CD4-positive, alpha-beta T cell treated with Interleukin-10 for 1 hour (primary cell): ENCODE measurements at places on chromosomes 7 and 10.
A peak's percentile ranks its signal among the peaks of the same experiment; 100 is the strongest.

- no peak for DNase-seq
Measured at GRCh38 chr7:157817433-157817832, 480.6 kb downstream of the DNAJB6 start.

- no peak for DNase-seq
Measured at GRCh38 chr7:1785839-1786238, 115.8 kb downstream of the ELFN1 start.

DNA sequence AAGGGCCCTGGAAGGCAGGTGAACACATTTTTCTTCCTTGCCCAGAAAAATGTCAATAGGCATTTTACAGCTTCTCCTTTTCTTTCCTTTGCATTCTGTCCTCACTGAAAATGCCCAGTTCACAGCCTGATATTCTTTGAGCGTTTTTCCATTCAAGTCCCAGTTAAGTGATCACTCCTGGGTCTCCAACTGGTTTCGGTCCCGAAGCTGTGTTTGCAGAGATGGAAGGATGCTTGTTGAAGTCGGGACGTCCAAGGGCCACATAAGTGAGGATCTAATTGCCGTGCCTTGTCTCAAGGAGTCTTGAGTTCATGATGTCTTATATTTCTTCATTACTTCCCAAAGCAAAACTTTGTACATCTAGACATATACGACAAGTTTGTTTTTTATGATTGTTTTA is 208.7 kb upstream of the PRKCQ start:
- DNase-seq = no peak

- DNase-seq = no peak
Measured at GRCh38 chr7:156956727-156957126, 7.2 kb downstream of the NOM1 start.

- no peak for DNase-seq
Measured at GRCh38 chr7:36117203-36117840, 35.7 kb upstream of the EEPD1 start.

GRCh38 chr7:134710854-134711624 is 64.4 kb downstream of the BPGM start:
- peak; percentile 56 for DNase-seq

GRCh38 chr7:155878250-155878649 is 66.0 kb upstream of the SHH start:
- no peak for DNase-seq

DNA sequence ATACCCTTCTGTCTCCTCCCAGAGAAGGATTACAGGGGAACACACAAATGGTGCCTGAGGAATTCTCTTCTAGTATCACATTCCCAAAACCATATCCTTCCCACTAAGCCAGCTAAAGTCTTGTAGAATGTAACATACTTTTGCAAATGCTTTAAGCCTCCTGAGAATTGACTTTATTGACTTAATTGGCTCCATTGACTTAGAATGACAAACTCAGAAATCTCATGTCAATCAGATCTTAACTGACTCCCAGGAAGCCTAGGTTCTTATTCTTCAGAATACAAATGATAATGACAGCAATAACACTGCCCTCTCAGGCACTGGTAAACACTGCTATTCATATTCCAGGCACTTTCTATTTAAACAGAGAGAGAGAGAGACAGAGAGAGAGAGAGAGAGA is 356.9 kb upstream of the PRKCQ start:
- DNase-seq = no peak

DNA sequence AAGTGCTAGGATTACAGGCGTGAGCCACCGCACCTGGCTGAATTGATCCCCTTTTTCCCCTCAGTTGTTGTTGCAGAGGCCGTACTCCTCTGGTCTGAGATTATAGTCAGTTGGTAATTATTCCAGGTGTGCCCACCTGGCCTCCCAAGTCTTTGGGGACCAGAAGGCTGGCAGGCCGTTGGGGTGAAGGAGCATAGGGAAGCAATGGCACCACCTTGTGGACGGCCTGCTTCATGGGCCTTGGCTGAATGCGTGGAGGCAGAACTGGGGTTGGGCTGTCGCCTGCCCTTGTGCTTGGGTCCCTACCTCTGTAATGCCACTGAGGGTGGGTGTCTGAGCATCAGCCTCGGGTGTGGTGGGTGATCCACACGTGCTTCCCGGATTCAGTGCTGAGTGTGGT is 125.7 kb downstream of the RGS10 start:
- peak; percentile 72 for DNase-seq

GRCh38 chr7:55983537-55983936 is 19.2 kb downstream of the NIPSNAP2 start:
- DNase-seq = no peak

DNA sequence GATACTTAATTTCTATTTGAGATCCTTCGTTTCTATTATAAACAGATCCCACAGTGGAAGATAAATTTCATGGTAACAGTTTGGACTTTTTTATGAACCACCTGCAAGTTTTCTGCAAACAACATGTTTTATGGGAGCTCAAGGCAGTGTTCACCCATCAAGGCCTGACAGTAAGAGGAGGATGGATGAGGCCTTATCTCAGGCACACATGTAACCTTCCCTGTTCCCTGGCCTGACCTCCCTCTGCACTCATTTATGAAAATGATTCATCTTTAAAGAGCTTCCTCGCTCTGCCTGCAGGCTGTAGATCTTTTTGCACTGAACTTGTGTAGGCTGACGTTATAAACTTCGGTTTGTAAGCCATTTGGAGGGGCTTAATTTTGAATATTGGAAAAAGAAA is 500.1 kb downstream of the GATA3 start:
- no peak for DNase-seq

- no peak for DNase-seq
Measured at GRCh38 chr7:130970196-130970595, 236.2 kb upstream of the KLF14 start.

DNA sequence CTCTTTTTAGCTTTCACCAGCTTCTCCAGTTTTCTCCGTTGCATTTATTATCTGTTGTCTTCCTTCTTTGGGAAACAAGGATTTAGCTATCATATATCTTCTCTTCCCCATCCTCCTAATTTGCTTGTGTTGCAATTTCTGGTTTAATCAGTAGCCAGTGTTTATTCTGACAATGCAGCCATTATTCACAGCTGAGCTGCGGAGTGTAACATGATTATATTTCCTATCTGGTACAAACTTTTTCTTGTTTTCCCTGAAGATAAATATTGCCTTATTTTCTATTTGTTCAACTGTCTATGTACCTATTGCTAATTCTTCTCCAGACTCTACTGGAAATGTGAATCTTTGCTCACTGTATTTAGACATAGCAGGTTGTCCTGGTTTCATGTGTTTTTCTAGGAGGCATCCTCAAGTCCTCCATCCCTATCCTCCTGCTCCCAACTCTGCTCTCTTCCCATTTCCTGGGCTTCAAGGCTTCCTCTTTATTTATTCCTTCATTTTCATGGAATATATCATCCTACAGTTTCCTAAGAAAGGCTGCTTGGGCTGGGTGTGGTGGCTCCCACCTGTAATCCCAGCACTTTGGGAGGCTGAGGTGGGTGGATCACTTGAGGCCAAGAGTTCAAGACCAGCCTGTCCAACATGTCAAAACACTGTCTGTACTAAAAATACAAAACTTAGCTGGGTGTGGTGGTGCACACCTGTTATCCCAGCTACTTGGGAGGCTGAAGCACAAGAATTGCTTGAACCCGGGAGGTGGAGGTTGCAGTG is 72.4 kb upstream of the KDM7A start:
- DNase-seq = no peak

DNA sequence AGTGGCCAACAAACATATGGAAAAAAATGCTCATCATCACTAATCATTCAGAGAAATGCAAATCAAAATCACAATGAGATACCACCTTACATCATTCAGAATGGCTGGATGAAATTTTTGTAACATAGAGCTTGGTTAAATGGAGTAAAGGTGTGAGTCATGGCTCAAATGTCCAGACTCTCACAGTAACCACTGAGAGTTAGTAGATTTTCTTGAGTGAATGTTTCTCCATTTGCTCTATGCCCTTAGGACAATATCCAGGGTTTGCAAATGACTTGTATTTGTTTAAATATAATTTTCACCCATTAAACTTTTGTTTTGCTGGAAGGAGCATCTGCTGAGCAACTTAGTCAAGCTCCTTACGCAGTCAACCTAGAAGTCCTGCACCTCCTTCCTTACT is 967.2 kb downstream of the XPNPEP1 start:
- no peak for DNase-seq

GRCh38 chr10:57741751-57742150 is 525.9 kb downstream of the IPMK start:
- DNase-seq = no peak

DNA sequence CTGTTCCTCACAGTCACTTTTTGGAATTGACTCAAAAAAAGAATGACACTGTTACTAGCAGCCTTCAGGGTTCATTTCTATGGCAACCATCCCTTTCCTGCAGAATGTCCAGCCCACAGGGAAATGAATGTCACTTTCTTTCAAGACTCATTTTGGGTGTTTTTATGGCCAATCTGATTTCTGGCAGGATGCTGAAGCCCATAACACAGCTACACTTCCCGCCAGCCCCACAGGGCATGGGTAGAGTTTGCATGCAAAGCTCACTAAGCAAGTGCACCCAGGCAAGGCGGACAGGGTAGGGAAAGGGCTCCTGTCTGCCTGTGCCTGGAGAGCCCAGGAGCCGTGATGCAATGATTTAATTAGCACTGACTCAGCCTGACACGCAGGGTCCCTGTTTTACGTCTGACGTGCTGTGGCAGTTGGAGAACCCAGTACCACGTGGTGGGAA is 26.1 kb upstream of the GPAM start:
- no peak for DNase-seq

GRCh38 chr10:132589681-132590080 is 52.1 kb downstream of the INPP5A start:
- DNase-seq = no peak

DNA sequence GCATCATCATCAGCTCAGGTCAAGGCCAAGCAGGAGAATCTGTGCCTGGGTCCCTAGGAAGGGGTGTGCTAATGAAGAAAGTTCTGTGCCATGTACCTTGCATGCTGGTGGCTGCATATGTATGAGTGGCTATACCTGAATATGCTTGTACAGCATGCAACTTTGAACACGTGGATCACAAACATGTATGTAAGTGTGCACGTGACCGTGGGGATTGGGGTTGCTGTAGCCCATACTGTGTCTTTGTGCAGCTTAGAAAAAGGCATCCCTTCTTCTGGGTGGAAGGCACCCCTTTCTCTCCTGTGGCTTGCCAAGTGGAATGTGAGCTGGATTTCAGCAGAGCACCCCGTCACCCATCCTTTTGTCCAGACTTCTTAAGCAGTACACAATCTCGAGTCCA is 13.8 kb downstream of the EMX2 start:
- no peak for DNase-seq

- no peak for DNase-seq
Measured at GRCh38 chr7:90552521-90552920, 43.6 kb upstream of the CDK14 start.

- DNase-seq = no peak
Measured at GRCh38 chr7:191105-191980, 1.0 kb upstream of the FAM20C start.

DNA sequence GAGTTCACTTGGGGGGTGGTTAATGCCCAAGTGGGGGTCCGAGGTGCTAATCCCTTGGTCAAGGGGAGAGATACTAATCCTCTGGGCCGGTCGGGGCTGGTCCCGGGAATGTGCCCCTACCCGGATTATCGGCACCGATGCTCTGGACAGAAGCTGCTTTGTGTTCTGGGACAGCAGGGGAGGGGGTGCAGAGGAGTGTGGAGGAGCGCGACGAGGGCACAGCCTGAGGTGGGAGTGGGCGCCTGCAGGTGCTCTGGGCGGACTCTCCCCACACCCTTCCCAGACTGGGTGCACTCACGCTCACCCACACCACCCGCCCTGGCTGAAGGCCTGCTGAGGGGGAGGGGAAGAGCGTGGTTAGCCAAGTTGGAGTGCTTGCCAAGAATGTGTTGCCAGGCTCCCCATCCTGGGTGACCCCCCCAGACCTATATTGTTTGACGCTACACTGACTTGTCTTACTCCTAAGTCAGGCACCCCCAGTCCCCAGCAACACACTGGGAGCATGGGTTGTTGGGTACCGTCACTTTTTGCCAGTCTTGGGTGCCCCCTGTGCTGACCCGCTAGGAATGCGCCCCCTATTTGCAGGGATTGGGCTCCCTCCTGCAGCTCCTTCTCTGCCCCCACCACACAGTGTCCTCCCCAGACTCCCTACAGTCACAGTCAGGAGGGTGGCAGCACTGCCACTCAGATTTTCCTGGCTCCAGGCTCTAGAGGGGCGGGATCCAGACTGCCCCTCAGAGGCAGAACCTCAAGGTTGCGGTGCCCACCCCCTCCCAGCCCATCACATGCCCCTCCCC is 1.2 kb downstream of the SLC4A2 start:
- DNase-seq = no peak

- DNase-seq = no peak
Measured at GRCh38 chr10:69960606-69960987, 92.0 kb upstream of the MACROH2A2 start.

- DNase-seq = no peak
Measured at GRCh38 chr10:73552819-73553715, 38.1 kb downstream of the USP54 start.

DNA sequence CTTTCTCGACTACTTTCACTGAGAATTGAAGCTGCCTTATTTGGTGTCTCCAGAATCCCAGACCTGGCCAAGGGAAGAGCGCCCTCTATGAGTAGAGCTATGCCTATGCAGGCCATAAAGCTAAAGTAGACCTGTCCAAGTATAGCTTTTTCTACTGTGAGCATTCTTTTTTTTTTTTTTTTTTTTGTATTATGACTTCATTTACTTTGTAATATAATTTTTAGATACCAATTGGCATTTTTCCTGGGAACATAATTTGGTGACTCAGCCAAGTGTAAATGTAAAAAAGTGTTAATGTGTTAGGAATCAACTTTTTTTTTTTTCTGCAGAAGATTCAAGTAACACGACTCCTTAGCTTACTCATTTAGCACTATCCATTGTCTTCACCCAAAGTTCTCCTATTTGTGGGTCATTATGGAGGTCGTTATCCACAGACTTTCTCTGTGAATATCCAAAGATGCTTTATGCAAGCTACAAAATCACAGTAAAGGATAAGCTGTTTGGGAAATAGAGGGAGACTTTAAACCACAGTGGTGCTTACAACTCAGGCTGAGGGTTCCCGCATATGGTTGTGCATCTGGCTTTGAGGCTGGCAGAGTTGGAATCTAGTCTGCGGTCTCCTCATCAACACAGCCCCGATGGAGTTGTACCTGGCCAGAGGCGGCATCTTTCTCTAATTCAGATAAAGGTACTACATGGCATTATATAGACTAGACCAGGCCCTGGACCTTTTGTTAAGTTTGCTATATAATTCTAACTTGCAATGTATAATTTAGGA is 1040.2 kb upstream of the SORCS1 start:
- no peak for DNase-seq

- DNase-seq = no peak
Measured at GRCh38 chr7:69638674-69639073, 40.4 kb downstream of the AUTS2 start.

GRCh38 chr10:15266117-15266516 is 97.6 kb upstream of the NMT2 start:
- no peak for DNase-seq

DNA sequence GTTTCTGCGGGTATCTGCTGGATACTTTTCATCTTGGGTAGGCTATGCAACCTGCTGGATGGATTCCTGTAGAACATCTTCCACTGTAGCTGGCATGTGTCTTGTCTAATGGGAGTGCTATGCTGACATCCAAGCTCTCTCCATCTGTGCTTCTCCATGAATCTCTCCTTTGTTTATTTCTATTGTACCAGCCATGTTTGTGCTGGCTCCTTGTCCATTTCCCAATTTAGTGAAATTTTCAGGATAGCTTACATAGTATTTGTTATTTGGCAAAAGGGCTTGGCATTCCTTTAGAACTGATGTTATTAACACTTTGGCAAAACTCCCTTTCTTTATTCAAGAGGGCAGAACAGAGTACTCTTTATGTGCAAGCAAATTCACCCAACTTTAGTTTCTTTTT is 198.0 kb downstream of the CSTF2T start:
- DNase-seq = no peak
